ENCODE measurements at places on chromosomes 6 and 20. TPM values are rescaled to one million over a fixed set of nuclear protein-coding genes. Genes with fewer than 3 reads are reported as not detected.

DNA sequence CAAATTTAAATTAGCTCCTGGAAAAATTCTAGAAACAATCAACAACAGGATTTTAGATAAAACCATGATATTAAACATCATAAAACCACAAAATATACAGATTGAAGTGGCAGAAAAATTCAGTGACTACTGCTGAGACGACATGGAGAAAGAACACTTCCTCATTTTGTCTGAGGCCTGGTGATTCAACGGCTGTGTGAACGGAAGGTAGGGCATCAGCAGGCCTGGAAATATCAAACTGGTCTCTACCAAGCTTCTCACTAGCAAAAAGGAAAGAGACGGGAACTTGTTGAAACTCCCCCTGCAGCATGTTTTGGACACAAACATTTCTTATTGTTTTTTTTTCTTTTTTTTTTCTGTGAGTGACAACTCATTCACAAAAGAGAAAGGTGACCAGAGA is 58.0 kb upstream of the AHI1 start:
- no peak for DNase-seq

DNA sequence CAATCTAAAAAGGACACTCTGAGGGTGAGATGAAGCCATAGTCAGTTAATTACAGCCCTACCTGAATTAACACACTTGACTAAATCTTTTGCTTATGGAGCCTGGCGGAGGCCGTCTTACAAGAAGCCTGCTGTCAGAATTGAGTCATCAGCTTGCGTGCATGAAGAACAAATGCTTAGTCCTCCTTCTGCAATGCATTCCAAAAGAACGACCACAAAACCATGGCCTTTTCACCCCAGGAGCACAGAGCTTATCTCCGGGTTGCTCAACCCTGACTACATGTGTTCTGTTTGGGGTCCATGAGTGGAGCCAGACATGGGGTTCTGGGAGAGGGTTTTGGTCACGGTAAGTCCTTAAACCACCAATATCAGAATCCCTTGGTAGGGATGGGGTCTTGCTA is 318.1 kb downstream of the CLIC5 start:
- no peak for DNase-seq

DNA sequence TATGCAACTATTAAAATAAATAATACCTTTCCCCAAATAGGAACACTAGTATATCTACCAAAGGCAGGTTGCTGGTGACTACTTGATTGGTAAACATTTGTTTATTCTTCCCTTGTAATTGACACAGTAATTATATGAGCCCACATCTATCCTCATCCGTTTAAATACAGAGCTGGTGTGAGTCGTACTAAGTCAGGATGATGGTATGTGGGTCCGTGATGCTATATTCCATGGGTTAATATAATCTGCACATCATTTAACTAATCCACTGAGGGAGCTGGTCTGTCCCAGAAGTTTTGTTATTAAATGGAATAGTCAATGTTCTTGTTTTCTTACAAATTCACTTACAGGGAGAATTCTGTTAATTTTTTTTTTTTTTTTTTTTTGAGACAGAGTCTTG is 164.0 kb upstream of the AGPAT4 start:
- DNase-seq = no peak

DNA sequence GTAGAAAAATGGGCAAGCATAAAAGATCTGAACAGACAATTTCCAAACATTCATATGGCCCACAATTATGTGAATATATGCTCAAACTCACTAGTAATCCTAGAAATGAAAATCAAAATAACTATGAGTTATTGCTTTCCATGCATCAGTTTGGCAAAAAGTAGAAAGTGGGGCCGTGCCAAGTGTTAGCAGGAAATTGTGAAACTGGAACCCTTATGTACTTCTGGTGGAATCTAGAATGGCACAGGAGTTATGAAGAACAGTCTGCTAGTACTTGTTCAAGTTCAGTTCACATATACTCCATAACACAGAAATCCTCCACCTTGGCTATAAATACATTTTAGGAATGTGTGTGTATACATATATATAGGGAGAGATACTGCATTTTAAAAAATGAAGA is 89.8 kb downstream of the EYA2 start:
- DNase-seq = no peak

DNA sequence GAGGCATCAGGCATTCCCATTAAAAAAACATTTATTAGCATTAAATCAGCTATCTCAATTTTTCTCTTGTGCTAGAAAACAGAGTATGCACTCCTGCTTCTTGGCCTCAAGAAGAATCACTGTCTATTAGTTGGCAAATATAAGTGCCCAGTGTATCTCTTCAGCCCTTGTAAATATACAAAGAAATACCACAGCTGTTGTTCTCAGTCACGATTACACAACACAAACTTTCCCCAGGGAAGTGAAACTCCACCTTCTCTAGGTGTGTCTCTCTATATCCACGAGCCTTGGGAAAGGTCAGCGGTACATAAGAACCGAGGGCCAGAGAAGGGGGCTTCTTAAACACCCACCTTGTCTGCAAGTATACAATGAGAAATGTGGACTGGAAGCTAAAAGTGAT is 194.7 kb downstream of the PKHD1 start:
- DNase-seq = no peak

DNA sequence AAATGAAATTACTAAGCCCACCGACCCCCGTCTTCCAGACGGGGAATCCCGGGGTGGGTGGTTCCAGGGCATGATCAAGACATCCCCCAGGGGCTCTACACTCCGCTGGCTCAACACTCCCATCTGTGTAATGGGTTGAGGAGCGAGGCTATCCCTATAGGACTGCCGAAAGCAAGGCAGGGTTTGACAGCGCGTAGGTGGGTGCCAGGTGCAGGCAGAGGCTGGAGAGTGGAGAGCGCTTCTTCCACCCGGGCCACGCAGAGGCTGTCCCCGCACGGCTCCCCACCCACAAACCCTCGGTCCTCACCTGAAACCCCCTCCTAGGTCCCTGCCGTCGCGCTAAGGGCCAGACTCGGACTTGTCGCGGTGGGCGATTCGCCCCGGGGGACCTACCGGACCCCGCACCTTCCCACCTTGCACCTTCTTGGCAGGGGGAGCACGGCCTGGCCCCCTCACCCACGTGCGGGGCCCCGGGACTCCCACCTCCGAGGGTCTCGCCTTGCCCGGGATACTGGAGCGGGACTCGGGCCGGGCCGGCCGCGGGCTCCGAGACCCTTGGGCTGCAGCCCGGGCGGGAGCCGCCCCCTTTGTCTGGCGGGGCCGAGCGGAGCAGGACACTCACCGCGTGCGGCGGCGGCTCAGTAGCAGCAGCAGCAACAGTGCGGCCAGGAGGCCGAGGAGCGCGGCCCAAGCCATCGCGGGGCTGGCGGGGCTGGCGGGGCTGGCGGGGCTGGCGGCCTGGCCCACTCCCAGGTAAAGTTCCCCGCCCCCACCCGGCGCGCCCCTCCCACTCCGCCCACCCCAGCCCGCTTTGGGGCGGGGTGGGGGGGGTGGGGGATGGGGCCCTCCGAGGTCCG is at the start of gene PTGIS:
Gene PTGIS (minus strand): TSS at position 717 of the 857 bp plus-strand sequence. CDS start 21 bp downstream, at position 696.
- DNase-seq = peak; percentile 73

DNA sequence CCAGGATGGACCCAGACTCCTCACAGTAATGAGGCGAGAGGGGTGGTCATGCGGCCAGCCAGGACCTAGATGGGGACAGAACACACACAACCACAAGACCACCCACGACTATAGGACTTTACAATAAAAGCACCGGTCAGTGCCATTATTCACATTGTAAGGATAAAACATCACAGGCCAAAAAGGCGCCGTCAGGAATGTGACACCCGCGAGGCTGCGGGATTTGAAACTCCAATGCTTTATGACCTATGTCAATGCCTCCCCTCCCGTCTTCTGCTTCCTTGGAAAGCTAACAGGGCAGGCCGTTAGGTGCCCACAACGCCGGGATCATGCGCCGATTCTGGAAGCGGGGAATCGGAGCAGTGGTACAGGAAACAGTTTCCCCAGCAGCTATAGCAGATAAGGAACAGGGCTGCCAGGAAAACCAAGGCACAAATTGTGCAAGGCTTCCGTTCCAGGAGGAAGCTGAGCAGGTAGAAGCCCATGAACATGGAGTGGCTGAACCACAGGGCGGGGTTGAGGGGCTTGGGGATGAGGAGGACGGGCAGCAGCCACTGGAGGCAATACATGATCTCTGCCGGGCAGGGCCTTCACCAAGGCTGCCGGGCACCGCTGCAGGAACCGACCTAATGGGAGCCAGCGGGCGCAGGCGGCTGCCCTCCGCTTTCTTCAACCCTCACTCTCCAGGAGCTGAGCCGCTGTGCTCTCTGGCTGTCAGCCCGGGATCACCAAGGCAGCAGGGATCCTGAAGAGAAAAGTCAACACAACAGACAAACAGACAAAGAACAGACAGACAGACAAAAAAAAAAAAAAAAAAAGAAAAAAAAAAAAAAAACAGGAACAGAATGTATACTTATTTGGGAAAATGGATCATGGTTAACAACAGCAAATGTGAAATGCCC is 2.2 kb upstream of the NNAT start:
- DNase-seq = peak; percentile 77

DNA sequence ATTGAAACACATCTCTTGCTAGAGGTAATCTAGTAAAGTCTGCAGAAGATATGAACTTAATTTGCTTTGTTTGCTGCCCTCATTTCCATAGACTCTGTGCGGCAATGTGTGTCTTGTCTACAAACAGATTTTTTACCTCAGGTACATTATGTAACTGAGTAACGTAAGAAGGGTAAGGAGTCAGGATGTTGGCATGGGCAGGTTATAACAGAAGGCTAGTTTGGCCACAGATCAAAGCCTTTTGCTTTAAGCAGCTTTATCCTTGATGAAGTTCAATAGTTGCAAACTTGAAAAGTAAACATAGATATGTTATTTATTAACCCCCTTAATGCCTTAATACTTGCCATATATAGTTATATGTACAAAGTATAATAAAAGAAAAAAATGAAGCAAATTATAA is 391.6 kb upstream of the FKBP1C start:
- no peak for DNase-seq

- DNase-seq = no peak
These were observed 133.1 kb downstream of the BCAS1 start for GRCh38 chr20:53937339-53937741.

DNA sequence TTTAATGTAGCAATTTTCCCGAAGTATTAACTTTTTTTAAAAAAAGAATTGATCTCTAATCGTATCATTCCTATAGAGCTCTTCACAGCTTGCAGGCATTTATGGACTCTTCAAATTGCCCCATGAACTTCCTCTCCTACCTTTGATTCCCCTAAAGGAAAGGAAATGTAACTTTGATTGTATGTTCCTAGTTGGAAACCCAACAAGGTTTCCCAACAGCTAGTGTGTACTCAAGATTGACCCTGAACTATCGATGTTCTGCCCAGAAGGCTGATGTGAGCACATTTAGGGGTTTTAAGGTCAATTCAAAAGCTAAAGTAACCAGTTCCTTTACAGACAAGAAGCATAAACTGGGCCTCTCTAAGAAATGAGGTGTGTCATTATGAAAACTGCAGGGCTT is 491.7 kb downstream of the PTPRT start:
- no peak for DNase-seq

GRCh38 chr6:131545317-131545716 is 27.7 kb upstream of the ARG1 start:
- no peak for DNase-seq

- no peak for DNase-seq
These were observed 78.0 kb downstream of the DLGAP4 start for GRCh38 chr20:36384022-36384619.

DNA sequence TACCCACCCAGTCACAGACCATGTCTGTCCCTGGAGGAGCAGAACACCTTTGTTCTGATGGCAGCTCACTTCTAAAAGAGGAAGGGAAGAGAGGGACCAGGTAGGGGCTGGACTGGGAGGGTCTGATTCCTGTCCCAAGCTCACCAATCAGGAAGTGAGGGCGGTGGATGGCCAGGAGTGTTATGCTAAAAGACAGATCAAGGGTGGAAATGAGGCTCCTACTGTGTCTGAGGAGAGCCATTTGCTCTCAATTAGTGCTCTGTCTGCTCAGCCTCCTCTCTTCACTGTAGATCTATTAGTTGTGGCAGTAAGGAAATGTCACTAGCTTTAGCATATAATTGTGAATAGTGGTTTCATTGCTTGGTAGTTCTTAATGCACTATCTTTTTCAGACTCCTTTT is 72.5 kb downstream of the ARMC2 start:
- no peak for DNase-seq

DNA sequence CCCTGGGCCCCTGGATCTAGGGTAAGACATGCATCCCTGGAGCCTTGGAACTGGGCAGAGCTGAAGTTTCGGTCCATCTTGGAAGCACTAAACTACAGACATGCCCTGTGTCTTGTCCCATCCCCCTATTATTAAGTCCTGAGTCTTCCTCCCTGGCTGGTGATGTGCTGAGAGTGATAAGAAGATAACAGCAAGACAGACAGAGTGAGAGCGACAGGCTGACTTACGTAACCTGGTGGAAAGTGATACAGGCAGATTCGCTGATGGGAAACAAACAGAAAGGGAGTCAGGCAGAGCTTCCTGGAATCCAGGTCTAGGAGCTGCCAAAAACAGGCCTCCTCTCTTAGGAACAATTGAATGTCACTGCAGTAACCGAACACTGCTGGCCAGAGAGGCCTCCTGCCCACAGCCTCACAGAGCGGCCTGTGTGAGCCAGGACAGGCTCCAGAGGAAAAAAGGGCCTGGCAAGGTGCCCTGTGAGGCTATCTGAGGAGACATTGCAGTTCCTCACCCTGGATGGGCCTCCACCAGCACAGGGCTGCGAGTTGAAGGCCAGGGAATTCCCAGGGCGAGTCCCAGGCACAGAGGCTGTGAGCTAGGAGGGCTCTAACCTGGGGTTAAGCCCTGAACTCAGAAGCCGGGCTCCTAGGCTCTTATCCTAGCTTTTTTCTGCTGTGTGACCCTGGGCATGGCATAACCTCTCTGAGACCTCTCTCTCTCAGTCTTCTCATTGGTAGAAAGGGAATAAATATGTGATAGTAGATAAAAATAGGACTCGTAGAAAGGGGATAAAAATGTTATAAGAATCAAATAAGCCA is 34.2 kb upstream of the B4GALT5 start:
- peak; percentile 93 for DNase-seq

GRCh38 chr6:28709478-28710349 is 184.0 kb downstream of the GPX5 start:
- no peak for DNase-seq

DNA sequence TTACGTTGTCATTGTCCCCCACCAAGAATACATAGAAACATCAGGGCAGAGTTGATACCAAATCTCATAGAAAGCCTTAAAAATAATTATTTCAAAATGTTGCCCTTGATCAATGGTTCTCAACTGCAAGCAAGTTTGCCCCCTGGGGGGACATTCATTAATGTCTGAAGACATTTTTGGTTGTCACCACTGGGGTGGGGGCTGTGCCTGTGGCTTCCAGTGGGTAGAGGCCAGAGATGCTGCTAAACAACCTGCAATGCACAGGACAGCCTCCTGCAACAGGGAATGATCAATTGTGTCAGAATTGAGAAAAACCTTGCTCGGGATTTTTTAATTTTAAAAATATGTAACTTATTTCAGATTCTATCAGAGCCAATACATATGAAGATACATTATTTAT is 130.6 kb upstream of the DOK5 start:
- DNase-seq = no peak

The DPPA5 gene
- total RNA-seq = not detected

The TBC1D32 gene
- 3.1 TPM for total RNA-seq

The C2 gene
- total RNA-seq = 8.9 TPM

The CAGE1 gene
- total RNA-seq = 0.11 TPM

The FERMT1 gene
- total RNA-seq = 1.5 TPM

The FOXC1 gene
- total RNA-seq = 2.7 TPM

The THBD gene
- total RNA-seq = 17.4 TPM

The GRM1 gene
- total RNA-seq = 2.9 TPM

The IL20RA gene
- total RNA-seq = 6.7 TPM

The CLPSL1 gene
- total RNA-seq = not detected

The MOG gene
- 12.6 TPM for total RNA-seq

The GINM1 gene
- total RNA-seq = 51.3 TPM

The SLC17A1 gene
- not detected for total RNA-seq

The LIME1 gene
- 1.6 TPM for total RNA-seq
